Mucosa of gallbladder (tissue), 1 donor: ENCODE measurements at places on chromosomes 12 and 14. TPM values are rescaled to one million over a fixed set of nuclear protein-coding genes. Genes with fewer than 3 reads are reported as not detected.

The GLI1 gene
- 6.2 TPM for total RNA-seq

The CCDC38 gene
- total RNA-seq = not detected

The PLBD1 gene
- total RNA-seq = 41.9 TPM

The EML5 gene
- 1.7 TPM for total RNA-seq

The STYK1 gene
- total RNA-seq = 12.3 TPM

DNA sequence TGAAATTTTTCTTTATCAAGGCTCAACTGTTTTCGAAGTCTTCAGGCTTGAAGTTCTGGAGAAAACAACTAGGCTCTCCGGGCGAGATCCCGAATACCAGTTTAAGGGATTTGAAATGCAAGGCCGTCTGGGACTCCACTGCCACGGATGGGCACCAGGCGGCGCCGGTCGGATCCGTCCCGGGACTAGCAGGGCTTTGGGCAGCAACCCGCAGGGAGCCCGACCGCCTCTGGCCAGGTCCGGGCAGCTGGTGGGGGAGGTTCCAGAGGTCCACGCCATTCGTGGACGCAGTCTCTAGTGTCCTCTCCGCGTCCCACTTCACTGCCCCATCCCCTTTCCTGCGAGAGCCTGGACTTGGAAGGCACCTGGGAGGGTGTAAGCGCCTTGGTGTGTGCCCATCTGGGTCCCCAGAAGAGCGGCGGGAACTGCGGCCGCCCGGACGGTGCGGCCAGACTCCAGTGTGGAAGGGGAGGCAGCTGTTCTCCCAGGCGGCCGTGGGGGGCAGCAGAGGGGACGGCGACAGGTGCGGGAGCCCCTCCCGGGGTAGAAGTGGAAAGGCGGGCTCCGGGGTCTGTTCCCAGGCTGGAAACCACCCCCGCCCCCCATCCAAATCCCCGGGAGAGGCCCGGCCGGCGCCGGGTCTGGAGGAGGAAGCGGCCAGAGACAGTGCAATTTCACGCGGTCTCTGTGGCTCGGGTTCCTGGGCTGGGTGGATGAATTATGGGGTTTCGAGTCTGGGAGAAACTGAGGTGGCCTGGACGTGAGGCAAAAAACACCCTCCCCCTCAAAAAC, 838 bp upstream of the ERBB3 start:
- DNase-seq = peak; percentile 88

GRCh38 chr14:99389174-99389826, 91.4 kb downstream of the SETD3 start:
- no peak for DNase-seq

DNA sequence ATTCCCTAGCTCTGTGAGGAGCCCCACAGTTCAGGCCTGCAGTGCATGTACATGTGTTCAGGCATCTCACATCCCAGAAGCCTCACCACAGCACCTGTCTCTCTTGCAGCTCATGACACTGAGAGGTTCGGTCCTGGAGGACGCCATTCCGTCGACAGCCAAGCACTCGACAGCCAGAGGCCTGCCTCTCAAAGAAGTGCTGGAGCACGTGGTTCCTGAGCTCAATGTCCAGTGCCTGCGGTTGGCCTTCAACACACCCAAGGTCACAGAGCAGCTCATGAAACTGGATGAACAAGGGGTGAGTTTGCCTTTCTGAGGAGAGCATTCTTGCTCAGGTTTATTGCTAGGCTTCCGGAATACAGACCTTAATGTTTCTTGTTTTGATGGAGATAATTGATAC, 308.3 kb upstream of the RGS6 start:
- no peak for DNase-seq

DNA sequence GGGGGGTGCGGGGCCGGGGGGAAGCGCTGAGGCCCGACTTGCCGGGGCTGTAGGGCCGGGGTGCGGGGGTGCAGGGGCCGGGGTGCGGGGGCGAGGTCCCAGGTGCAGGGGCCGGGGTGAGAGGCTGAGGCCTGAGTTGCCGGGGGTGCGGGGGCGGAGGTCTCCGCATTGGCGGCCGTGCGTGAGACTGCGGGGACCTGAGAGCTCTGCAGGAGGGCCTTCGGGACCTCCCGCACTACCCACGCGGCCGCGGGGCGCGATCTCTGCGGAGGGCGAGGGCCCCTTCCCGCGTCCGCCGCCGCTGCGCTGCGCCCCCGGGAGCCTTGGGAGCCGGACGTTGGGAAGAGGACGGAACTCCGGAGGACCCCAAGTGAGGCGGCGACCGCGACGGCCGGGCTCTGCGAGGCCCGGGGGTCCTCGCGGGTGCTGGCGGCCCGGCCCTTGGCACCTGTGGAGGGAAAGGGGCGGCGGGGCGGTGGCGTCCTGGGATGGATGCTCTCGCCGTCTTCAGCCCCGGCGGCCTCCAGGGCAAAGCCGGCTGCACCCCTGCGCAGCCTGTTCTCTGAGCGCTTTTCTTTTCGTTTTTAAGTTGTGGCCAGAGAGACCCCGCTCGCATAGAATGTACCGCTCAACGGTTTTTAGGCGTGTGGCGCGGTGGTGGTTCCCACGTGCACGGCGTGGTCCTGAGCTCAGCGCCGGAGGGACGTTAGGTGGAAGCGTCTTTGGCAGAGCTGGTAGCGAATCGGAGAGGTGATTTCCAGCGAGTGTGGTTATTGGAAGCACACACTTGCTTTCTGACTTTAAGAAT, 1.3 kb downstream of the PIWIL1 start:
- no peak for DNase-seq

GRCh38 chr14:85247071-85247470, 282.9 kb upstream of the FLRT2 start:
- no peak for DNase-seq

GRCh38 chr12:25020621-25021243, 71.8 kb upstream of the BCAT1 start:
- no peak for DNase-seq

DNA sequence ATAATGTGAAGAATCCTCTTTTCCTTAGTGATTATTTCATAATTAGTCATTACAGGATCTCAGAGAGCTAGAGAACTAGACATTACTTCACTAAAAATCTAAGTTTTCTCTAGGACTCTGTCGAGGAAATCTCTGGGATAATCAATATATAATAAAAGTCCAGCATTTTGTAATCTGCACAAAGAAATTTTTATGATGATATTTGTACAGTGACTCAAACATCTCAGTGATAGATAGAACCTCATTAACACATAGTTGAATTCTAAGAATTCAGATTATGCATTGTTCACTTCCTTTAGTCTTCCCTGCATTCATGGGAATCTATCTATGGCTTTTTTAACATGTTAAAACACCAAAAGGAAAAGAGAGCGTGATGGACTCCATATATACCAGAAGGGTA, 11.0 kb downstream of the ITPR2 start:
- DNase-seq = no peak

DNA sequence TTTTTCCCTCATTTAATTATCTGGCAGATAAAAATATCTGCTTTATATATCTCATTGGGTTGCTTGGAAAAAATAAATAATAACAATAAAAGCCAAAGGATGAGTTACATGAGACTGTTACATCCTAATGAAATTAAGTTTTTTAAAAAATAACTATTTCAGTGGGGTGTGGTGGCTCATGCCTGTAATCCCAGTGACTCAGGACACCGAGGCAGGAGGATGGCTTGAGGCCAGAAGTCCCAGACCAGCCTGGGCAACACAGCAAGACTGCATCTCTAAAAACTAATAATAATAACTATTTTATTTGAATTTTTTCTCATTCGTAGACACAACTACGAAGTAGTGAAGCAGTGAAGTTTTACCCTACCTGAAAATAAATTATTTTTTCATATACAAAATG, 103.3 kb downstream of the BCAT1 start:
- no peak for DNase-seq

- DNase-seq = peak; percentile 25
Observed at GRCh38 chr12:59149995-59150642, 229.8 kb upstream of the LRIG3 start.

DNA sequence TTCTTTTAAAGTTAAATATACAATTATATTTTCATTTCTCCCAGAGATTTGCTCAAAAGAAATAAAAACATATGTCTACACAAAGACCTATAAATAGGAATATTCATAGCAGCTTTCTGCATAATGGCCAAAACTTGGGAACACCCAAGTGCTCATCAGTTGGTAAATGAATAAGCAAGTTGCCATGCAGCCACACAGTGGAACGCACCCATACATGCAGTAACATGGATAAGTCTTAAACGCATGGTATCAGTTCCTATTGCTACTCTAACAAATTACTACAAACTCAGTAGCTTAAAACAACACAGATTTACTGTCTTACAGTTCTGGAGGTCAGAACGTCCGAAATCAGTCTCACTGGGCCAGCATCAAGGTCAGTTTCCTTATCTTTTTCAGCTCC, 78.5 kb downstream of the DPF3 start:
- no peak for DNase-seq

DNA sequence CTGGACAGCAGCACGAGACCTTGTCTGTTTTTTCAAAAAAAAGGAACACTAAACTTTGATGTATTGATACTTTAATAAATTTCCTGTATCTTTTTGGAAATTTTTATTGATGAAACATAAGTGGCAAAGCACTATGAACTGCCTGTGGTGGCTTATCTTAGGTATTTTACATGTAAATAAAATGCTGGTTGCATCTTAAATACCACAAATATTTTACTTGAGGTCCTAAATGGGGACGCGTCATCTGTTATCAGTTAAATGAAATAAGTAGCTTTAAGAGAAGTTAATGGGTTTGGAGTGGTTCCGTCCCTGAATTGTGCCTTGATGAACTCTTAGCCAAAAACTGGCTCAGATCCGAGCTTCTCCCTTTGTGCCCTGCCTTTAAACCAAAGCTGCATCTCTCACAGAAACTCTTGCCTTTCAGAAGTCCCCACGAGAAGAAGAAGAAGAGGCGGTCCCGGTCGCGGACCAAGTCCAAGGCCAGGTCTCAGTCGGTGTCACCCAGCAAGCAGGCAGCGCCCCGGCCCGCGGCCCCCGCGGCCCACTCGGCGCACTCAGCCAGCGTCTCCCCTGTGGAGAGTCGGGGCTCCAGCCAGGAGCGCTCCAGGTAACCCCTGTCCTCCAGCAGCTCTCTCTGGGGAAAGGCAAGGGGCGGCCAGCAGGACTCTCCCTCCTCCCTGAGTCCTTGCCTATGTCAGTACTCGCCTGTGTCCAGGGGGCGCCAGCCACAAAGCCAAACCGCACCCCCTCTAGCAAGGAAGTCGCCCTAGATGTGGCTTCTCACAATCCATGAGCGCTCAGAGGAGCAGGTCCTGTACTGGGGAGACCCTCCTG, 31.2 kb upstream of the MMP17 start:
- DNase-seq = no peak

DNA sequence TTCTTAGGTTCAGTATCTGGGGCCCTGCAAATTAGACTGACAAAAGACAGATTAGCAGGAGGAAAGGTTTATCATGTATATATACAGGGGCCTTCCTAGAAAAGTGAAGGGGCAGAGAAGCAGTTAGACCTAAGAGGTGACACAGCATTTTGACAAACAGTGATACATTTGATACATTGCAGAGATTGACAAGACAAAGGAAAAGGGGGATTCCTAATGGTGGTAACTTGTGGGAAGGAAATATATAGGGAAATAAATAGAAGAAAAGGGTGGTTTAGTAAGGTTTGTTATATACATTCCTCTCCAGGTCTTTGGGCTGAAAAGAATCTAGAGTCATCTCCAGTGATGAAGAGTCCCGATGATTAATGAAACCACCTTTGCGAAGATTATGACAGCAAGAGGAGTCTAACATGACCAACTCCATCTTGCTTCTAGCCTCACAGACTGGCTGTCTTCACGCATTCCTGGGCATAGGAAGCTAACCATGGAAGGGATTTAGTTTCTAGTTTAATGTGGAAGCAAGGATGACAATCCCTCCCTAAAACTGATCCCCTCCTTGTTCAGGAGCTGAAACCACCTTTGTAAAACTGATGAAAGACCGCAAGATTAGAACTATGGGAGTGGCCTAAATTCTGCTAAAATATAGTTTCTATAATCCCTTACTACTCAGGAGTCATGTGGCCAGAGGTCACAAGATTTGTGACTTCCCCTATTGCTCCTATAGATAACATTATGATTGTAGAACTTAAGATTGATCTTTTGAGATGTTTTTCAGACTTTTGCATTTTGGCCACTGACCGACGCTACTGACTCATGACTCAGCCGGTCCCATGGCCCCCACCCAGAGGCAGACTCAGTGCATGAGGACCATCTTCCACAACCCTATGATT, 31.1 kb upstream of the CPM start:
- DNase-seq = no peak

GRCh38 chr14:77195766-77196165, 14.2 kb downstream of the TMEM63C start:
- DNase-seq = no peak

DNA sequence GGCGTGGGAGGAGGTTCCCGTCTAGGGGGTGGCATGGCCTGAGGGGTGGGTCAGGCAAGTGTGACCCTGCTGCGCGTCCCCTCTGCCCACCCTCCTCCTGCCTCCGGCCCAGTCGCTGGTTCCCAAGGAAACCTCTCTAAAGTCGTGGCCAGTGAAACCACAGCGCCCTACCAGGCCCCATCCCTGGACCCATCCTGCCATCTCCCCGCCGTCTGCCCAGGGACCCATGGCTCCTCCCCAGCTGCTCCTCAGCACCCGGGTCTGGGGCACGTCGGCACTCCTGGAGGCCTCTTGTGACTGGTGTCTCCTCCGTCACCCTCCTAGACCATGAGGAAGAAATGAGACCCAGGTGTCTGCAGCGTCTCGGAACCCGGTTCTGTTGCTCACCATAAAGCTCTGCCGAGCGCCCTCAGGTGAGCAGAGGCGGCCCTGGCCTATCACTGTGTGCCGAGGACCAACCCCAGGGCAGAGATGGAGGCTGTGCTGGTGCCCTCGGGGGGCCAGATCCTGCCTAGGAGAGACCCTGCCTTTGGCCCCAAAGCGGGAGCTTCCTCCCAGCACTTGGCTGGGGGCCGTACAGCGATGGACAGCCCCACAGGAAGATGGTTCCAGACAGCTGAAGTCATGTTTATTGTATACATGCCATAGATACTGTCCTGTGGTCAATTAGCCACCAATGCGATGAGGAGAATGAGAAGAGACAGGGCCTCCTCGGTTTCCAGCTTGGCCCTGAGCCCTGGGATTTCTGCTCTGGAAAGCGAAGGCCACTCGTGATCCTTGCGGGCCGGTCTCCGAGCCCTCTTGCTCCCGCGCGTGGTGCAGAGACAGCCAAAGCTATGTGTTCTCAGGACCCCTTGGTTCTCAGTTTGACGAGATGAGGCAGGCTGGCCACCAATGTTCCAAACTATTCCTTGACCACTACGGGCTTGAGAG, 222.5 kb upstream of the RTL1 start:
- peak; percentile 9 for DNase-seq
